Right lung (tissue), 10 donors: ENCODE measurements at places on chromosomes 1 and 21. TPM values are rescaled to one million over a fixed set of nuclear protein-coding genes. Genes with fewer than 3 reads are reported as not detected.
A peak's percentile ranks its signal among the peaks of the same experiment; 100 is the strongest.

- no peak for DNase-seq
These were observed 95.9 kb downstream of the PCBP3 start for GRCh38 chr21:45739218-45740087.

GRCh38 chr21:38355992-38356781, 99.4 kb downstream of the KCNJ15 start:
- DNase-seq: peak; percentile 61

GRCh38 chr21:46454634-46455390, 3.9 kb upstream of the DIP2A start:
- DNase-seq: no peak

GRCh38 chr1:84286071-84286470, 15.4 kb upstream of the SAMD13 start:
- no peak for DNase-seq

- DNase-seq: no peak
These were observed 9.0 kb downstream of the ATP8B2 start for GRCh38 chr1:154334079-154335024.

GRCh38 chr1:202586018-202586821, 124.0 kb downstream of the SYT2 start:
- no peak for DNase-seq

- DNase-seq: no peak
These were observed 38.7 kb downstream of the SLC9A1 start for GRCh38 chr1:27116232-27116631.

DNA sequence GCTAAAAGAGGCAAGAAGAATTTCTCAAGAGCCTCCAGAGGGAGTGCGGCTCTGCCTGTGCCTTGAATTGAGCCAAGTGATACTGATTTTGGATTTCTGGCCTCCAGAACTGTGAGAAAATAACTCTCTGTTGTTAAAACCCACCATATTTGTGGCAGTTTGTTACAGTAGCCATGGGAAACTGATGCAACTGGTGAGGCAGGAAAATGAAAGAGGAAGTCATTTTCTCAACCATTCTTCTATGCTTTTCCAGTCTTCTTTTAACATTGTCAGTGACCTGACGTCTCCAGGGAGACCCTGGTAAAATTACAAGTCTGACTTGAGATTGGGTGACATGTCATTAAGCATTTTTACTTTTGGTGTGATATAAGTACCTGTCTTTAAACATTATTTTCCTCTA, 5.8 kb downstream of the OR6P1 start:
- no peak for DNase-seq

The NBPF4 gene
- not detected for polyA plus RNA-seq

The DNASE2B gene
- polyA plus RNA-seq: not detected

The AMPD1 gene
- polyA plus RNA-seq: 0.18 TPM

The UMODL1 gene
- polyA plus RNA-seq: 0.33 TPM

The TMEM61 gene
- polyA plus RNA-seq: 0.40 TPM

The SPRR1B gene
- polyA plus RNA-seq: not detected

The PGBD5 gene
- 4.3 TPM for polyA plus RNA-seq
